Fibroblast of lung (primary cell): ENCODE measurements at places on chromosomes 3 and 15.

- DNase-seq, result peak; percentile 13
Measured at GRCh38 chr3:110016235-110016815, 679.0 kb upstream of the DPPA4 start.

DNA sequence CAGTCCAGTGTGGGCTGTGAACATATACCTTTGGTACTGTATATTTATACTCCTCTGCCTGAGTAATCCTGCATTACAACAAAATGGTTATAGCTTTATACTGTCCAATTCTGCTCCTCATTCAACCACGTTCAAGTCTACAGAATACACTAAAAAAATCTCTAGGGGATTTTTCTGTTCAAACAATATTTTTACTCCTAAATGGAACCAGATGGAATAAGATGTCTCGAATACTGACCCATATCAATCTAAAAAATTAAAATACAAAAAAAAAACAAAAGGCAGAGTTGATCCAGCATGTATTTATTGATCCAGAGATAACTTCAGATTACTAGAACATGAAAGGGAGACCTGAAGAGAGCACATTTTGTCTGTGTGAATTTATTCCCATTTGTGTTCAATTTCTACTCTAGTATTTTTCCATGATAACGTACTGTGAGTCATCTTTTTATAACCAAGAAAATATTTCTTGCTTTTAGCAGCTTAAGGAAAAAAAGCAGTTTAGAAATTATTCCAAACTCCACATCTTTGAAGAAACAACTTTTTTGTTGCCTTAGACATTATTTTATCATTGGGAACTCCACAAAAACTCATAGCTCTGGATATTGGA lies 910.7 kb downstream of the TBL1XR1 start:
- DNase-seq, result no peak

DNA sequence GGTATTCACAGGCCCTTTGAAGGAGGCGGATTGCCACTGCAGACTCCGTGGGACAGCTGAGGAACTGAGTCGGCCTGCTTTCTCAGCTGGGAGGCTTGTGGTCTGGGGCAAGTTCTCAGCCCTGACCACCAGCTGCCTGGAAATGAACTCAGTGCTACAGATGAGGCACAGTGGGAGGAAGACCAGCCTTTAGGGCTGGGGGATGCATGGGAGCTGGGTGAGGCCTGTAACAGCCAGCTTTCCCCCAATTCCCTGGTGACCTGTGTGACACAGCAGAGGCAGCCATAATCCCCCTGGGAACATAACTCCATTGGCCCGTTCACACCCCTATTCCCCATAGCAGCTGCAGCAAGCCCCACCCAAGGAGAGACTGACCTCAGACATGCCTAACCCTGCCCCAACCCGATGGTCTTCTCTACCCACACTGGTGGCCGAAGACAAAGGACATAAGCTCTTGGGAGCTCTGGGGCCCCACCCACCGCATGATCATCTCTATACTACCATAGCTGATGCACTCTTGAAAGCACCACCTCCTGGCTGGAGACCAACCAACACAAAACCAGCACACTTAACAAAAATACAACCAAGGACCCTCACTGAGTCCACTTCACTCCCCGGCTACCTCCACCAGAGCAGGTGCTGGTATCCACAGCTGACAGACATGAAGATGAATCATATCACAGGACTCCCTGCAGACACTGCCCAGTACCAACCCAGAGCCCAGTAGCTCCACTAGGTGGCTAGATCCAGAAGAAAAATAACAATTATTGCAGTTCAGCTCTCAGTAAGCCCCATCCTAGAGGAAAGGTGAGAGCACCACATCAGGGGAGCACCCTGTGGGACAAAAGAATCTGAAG lies 24.9 kb downstream of the ZMAT3 start:
- no peak for DNase-seq

- no peak for DNase-seq
Measured at GRCh38 chr3:39937874-39938273, 128.5 kb downstream of the MYRIP start.
